ENCODE measurements at places on chromosomes 5 and 9. TPM values are rescaled to one million over a fixed set of nuclear protein-coding genes. Genes with fewer than 3 reads are reported as not detected.

AQP7 gene
- 0.26 TPM for total RNA-seq

DNA sequence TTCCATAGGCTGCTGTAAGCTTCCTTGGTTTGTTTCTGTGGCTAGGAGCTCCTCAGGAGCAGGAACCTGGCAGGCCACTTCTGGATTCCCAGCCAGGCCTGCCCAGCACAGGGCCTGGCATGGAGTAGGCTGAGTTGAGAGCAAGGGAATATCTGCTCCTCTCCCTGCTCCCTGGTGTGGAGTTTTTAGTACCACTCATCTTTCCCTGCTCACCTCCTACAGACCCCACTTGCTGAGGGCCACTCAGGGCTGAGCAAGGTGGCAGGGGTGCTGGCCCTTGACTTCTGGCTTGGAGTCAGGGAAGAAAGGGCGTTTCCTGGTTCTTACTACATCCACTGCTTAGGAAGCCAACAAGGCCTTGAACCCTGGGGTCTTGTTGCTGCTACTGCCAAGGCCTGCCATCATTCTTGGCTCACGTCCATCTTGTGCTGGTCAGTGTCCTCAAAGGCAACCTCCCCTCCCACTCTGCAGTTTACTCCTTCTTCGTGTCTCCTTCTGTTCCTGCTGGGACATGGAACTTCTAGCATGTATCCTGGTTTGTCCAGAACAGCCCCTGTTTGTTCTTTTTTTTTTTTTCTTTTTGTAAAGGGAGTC is 54.9 kb downstream of the PSD2 start:
- H3K4me1 ChIP-seq, result no peaks in the 10 kb centered on the region
- no peak overlapping the region for H3K27ac ChIP-seq
- no peak for DNase-seq
- H3K36me3 ChIP-seq, result no peaks in the 10 kb centered on the region
- H3K27me3 ChIP-seq, result no peaks in the 10 kb centered on the region

DNA sequence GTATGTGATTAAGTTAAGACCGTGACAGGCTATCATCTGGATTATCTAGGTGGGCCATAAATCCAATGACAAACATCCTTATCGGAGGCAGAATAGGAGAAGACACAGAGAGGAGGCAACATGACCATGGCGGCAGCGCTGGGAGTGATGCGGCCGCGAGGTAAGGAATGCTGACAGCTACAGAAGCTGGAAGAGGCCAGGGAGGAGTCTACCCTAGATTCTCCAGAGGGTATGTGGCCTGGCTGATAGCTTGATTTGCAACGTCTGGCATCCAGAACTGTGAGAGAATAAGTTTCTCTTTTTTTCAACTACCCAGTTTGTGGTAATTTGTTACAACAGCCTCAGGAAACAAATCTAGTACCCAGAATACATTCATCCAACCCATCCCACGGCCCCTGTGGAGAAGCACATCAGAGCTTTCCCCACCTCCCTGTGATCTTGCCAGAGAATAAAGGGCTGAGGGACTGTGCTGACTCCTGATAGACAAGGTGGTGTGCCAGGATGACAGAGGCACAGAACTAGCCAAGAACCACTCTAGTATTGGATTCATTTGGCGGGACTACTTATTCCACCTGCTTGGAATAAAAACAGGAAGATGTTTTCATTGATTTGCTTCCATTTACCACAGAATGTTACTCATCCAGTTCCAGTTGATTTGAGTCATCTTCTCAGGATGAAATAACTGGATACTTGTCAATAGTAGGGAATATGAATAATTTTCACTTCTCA is 187.4 kb downstream of the MAN2A1 start:
- no peaks in the 10 kb centered on the region for H3K36me3 ChIP-seq
- no peaks in the 10 kb centered on the region for H3K27me3 ChIP-seq
- DNase-seq, result no peak
- no peak overlapping the region for H3K4me3 ChIP-seq

SPATA31E1 gene
- total RNA-seq, result not detected

GRCh38 chr5:103901885-103902284 is 339.3 kb upstream of the NUDT12 start:
- DNase-seq, result no peak
- no peaks in the 10 kb centered on the region for H3K4me1 ChIP-seq
- no peaks in the 10 kb centered on the region for H3K27me3 ChIP-seq
- H3K27ac ChIP-seq, result no peak overlapping the region

DNA sequence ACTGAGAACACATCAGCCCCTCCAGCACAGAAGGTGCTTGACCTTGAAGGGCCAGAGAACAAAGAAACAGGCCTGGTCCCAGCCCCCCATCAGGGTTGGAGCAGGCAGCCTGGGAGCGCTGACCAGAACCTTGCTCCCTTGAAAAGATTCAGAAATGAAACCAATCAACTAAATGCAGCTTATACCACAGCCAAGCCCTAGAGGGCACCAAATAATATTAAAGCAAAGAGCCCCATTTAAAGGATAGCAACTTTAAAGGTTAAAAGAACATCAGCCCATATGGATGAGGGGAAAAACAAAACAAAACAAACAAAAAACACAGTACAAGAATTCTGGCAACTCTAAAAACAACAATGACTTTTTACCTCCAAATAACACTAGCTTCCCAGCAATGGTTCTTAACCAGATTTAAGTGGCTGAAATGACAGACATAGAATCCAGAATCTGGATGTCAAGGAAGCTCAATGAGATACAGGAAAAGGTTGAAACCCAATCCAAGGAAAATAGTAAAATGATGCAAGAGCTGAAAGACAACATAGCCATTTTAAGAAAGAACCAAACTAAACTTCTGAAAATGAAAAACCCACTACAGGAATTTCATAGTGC is 471.9 kb downstream of the MTRR start:
- no peaks in the 10 kb centered on the region for H3K27me3 ChIP-seq
- H3K4me3 ChIP-seq, result no peak overlapping the region
- no peaks in the 10 kb centered on the region for H3K4me1 ChIP-seq
- H3K27ac ChIP-seq, result no peak overlapping the region

- no peaks in the 10 kb centered on the region for H3K4me1 ChIP-seq
- H3K27ac ChIP-seq, result no peak overlapping the region
- H3K27me3 ChIP-seq, result no peaks in the 10 kb centered on the region
- no peaks in the 10 kb centered on the region for H3K36me3 ChIP-seq
- no peak overlapping the region for H3K4me3 ChIP-seq
Observed at GRCh38 chr9:86955561-86955960, 8.3 kb upstream of the GAS1 start.

DNA sequence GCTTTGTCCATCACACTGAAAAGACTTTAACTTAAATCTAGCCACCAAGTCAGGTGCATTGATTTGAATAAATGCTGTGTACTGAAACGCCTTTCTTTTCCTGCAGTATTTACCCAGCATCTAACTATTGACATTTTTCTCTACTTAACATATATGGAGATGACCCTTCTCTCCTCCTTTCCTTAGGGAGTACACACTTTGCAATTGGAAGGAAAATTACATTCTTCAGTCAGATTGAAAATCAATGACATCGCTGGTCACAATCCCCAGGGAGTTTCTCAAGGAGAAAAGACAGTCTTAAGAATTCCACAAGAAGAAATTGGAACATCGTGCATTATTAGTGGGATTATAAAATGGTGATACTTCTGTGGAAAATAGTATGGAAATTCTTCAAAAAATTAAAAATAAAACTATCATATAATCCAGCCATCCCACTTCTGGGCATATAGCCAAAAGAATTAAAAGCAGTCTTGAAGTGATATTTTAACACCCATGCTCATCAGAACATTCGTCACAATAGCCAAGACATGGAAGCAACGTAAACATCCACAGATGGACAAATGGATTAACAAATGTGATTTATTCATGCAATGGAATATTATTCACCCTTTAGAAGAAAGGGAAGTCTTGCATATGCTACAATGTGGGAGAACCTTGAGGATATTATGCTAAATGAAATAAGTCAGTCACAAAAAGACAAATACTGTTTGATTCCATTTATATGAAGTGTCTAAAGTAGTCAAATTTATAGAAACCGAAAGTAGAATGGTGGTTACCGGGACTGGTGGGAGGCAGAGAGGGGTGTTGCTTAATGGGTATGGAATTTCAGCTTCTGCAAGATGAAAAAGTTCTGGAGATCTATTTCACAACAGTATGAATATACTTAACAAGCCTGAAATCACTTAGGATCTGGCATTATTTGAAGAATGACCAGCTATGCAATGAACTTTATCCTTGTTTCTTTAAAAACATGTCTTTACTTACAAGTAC is 14.3 kb upstream of the FREM1 start:
- H3K4me1 ChIP-seq, result no peaks in the 10 kb centered on the region
- H3K36me3 ChIP-seq, result no peaks in the 10 kb centered on the region
- no peaks in the 10 kb centered on the region for H3K27me3 ChIP-seq
- no peak for DNase-seq
- no peak overlapping the region for H3K4me3 ChIP-seq

CLIC3 gene
- 6.2 TPM for total RNA-seq

DNA sequence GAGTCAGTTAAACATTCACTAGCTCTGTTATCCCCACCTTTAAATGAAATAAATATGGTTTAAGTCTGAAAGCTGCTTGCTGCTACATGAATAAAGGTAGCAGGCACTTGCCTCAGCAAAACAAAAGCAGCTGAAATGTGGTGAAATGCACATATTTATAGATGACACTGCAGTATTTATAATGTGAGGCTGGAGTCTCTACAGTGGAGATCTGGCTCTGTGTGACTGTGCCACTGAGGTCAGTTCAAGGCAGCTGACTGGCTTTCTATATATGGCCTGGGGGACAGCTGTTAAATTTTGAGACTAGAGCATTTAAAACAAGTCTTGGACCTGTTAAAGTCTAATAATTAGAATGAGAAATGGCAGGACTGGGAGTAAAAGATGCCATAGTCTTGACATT is 859.6 kb upstream of the SEMA6A start:
- H3K36me3 ChIP-seq, result no peaks in the 10 kb centered on the region
- H3K4me3 ChIP-seq, result no peak overlapping the region
- no peak overlapping the region for H3K27ac ChIP-seq
- no peaks in the 10 kb centered on the region for H3K4me1 ChIP-seq

- DNase-seq, result no peak
- H3K27ac ChIP-seq, result no peak overlapping the region
- no peaks in the 10 kb centered on the region for H3K36me3 ChIP-seq
- H3K4me1 ChIP-seq, result no peaks in the 10 kb centered on the region
Observed at GRCh38 chr9:3008091-3008490, 164.2 kb upstream of the PUM3 start.

GLE1 gene
- total RNA-seq, result 25.9 TPM

GRCh38 chr9:29213417-29214153 is 1640.3 kb upstream of the C9orf72 start:
- no peaks in the 10 kb centered on the region for H3K36me3 ChIP-seq
- no peak for DNase-seq
- H3K27me3 ChIP-seq, result peaks cover 34% of the 10 kb centered on the region
- peak within 1 kb of the TSS; percentile 43 for H3K4me3 ChIP-seq
- no peak within 1 kb of the TSS for H3K27ac ChIP-seq

- no peaks in the 10 kb centered on the region for H3K4me1 ChIP-seq
- no peak for DNase-seq
- H3K36me3 ChIP-seq, result no peaks in the 10 kb centered on the region
- no peak overlapping the region for H3K4me3 ChIP-seq
- no peaks in the 10 kb centered on the region for H3K27me3 ChIP-seq
Observed at GRCh38 chr9:131851414-131851813, 111.5 kb upstream of the RAPGEF1 start.

- H3K27me3 ChIP-seq, result peaks cover 3% of the 10 kb centered on the region
- H3K27ac ChIP-seq, result no peak overlapping the region
- H3K36me3 ChIP-seq, result no peaks in the 10 kb centered on the region
Observed at GRCh38 chr5:133506181-133506580, 106.2 kb downstream of the FSTL4 start.

TOR4A gene
- 37.1 TPM for total RNA-seq

- no peaks in the 10 kb centered on the region for H3K4me1 ChIP-seq
- no peak for DNase-seq
- H3K36me3 ChIP-seq, result no peaks in the 10 kb centered on the region
- no peak overlapping the region for H3K4me3 ChIP-seq
Observed at GRCh38 chr9:130290291-130291181, 25.0 kb downstream of the HMCN2 start.

GRCh38 chr9:98117984-98118639 is 910 bp downstream of the TRIM14 start:
- H3K4me1 ChIP-seq, result no peaks in the 10 kb centered on the region
- peak overlapping the region; percentile 59 for H3K4me3 ChIP-seq
- H3K27me3 ChIP-seq, result no peaks in the 10 kb centered on the region
- peak; percentile 7 for DNase-seq
- no peaks in the 10 kb centered on the region for H3K36me3 ChIP-seq
